ENCODE measurements at places on chromosomes 16 and 17. TPM values are rescaled to one million over a fixed set of nuclear protein-coding genes. Genes with fewer than 3 reads are reported as not detected.

The SUPT6H gene
- 80.1 TPM for polyA plus RNA-seq

The RPGRIP1L gene
- 1.7 TPM for polyA plus RNA-seq

The TNP2 gene
- not detected for polyA plus RNA-seq

The UTS2R gene
- polyA plus RNA-seq, result not detected

The KRT12 gene
- not detected for polyA plus RNA-seq

The TLCD3B gene
- polyA plus RNA-seq, result not detected

The CARD14 gene
- polyA plus RNA-seq, result not detected

The NHERF2 gene
- polyA plus RNA-seq, result 101 TPM

The BCL7C gene
- 44.1 TPM for polyA plus RNA-seq

The TMEM235 gene
- 0.07 TPM for polyA plus RNA-seq

The PSMB3 gene
- 138 TPM for polyA plus RNA-seq

The THRA gene
- 77.5 TPM for polyA plus RNA-seq

Data from ovary (tissue), 10 donors.